ENCODE measurements at places on chromosomes 3 and 15. TPM values are rescaled to one million over a fixed set of nuclear protein-coding genes. Genes with fewer than 3 reads are reported as not detected.

DNA sequence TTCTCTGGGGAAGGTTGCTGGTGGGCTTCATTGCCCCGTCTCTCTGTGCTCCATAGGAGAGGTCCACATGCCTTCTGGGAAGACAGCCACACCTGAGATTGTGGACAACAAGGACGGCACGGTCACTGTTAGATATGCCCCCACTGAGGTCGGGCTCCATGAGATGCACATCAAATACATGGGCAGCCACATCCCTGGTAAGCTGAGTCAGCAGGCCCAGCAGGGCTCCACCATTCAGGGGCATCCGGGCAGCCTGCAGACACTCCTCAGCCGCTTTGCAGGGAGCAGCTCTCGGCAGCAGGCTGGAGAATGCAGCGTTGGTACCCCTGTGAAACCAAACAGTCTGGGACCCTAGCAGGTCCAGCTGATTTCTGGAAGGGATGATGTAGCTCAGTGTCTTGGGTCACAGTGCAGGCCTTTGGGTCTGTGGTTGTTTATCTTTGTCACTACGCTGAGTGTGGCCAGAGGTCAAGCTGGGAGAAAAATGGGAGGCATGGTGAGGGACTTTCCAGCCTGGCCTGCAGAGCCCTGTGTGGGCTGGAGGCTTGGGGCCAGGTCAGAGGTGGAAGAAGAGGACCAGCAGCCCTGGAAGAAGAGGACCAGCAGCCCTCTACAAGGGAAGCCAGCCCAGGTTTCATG, 67.2 kb downstream of the DNASE1L3 start:
- DNase-seq: no peak

DNA sequence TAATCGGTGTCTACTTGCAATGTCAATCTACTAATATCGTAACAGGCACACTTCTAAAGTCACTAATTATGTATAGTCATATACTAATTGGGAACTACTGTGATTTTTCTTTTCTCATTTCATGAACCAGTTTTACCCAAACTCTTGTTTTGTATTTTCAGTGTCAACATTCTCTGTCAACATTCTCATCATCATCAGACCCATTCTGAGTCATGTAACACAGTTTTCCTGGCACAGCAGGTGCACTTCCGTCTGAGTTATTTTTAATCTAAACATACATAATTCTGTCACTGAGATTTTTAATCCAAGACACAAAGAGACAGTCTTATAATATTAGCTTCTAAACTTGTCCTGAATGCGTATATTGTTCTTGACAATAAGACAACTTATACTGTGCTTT, 205.1 kb upstream of the EIF1B start:
- no peak for DNase-seq

GRCh38 chr3:111541911-111542483, at the start of gene CD96:
Gene CD96, plus strand, starts transcription at chr3:111542197. Its CDS starts 52 bp downstream, at chr3:111542249.
- DNase-seq: no peak

- no peak for DNase-seq
Measured at GRCh38 chr3:171407759-171408158, 52.4 kb downstream of the TNIK start.

GRCh38 chr15:92502930-92503857, 109.5 kb downstream of the ST8SIA2 start:
- DNase-seq: no peak

DNA sequence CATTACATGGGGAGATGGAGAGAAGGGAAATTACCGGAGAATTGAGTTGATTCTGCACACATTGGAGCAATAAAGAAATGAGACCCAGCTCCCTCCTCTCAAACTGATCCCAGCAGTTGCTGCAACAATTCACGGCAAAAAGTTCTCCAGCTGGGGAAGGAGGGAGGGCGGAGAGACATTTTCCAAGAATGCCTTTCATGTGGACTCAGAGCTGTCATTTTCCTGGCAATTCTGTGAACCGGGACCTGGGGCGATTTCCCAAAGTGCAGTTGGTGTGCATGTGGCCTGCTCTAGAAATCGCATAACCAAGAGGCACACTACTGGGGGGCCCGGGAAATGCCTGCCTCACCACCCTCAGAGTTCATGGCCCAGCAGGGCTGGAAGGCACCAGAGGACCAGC, 48.7 kb upstream of the IREB2 start:
- no peak for DNase-seq

- DNase-seq: peak; percentile 18
Measured at GRCh38 chr3:171563298-171563697, 103.1 kb upstream of the TNIK start.

DNA sequence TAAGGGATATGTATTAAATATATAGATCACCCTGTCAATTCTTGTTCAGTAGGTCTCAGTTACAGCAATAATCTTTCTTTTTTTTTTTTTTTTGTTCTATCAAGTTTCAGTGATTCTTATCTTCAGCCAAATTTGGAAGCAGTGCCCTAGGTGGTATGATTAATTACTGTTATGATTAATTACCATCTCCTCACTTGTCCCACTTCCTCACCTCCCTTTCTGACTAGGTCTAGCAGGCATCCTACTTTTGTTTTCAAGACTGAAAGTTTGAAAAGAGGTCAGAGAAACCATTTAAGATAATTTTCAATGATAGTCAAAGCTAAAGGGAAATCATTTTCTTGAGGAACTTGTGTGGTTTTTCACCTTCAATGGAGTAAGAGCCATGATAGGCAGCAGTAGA, 144.0 kb upstream of the CNTN4 start:
- DNase-seq: no peak

GRCh38 chr15:41904541-41905005, 10.7 kb upstream of the SPTBN5 start:
- DNase-seq: peak; percentile 61

DNA sequence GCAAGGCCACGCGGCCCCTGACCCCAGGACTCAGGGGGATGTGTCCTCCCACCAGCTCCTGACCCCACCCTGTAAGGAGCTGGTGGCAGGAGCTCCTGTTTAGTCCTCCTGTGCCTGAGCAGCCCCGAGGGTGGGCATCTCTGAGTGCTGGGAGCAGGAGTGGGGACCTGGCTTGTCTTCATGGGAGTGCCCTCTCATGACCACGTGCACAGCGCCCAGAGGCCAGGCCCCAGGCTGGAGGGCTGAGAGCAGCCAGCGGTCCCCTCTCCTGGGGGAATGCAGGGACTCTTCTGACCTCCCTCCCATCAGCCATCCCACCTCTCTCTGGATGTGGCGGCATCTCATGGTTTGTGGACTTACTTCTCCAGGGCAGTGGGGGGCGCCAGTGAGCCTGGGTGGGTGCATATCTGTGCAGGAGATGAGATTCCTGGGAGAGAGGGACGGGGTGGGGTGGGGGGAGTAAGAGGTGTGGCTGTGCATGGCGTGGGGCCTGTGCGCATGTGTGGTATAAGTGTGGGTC, 205.6 kb downstream of the TBC1D2B start:
- no peak for DNase-seq

DNA sequence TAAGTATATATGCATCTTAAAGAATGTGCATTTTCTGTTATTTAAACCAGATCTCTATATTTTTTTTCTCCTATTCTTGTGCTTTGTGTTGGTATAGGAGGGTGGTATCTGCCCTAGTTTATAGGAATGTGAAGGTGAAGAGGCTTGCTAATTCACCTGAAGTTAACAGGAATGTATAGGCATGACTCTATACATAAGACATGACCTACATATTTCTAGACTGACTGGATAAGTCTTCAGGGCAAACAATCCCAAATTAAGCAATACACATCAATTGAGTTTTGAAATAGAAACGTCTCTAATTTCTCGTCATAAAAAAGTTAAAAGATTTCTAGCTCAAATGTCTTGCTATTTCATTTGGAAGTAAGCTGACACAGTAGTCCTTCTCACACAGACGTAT, 410.0 kb downstream of the DIPK2A start:
- no peak for DNase-seq

DNA sequence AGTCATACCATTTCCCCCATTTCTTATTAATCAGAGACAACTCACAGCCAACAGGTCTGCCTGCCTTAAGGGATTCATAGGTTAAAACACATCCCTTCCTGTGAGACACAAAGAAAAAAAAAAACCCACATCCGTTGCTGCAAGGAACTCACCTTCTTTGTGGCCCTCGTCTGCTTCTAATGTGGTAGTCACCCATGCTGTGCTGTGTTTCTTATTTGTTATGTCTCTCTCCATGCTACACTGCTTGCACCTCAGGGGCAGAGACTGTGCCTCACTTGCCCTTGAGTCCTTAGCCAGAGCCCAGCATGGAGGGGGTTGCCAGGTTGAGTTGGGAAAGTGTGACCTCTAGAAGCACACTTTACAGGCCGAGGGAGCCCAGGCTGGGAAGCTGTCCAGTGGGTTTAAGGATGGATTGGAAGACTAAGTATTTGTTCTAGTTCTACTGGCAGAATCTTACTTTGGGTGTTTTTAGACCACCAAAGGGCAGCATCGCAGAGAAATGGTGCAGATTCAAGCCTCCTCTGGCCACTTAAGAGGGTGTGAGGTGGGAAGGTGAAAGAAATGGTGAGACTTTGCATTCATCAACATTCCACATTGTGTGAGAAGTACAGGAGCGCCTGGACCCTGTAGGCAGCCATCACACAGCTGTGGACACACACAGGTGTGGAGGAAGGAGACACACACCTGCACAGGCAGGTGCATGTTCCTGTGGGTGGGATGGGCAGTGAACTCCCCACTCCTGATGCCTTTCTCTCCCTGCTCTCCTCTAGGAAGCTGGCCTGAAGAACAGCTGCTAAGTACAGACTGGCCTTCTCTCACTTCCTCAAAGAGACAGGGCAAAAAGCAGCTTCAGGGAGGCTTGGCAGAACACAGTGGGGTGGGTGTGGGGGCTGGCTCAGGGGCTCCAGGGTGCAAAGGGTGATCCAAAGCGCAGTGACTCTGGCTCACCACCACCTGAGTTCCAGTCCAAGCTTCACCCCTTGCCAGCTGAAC, 48.8 kb downstream of the GLB1 start:
- no peak for DNase-seq

DNA sequence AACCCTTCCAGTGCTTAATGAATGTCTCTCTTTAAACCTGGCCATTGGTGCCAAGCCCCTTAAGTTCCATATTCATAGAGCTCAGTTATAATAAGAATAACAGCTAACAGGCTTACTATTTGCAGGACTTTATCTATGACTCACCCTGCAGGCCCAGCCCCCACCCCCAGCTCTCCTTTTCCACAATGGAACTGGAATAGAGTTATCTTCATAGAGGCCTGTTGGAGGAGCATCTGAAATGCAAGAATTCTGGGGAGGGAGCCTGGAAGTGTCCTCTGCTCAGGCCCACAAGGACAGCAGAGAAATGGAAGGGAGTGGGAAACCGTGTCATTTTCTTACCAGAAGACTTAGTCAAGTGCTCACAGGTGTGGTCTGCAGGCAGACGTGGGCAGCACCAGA, 52.8 kb downstream of the SEMA5B start:
- DNase-seq: peak; percentile 78

DNA sequence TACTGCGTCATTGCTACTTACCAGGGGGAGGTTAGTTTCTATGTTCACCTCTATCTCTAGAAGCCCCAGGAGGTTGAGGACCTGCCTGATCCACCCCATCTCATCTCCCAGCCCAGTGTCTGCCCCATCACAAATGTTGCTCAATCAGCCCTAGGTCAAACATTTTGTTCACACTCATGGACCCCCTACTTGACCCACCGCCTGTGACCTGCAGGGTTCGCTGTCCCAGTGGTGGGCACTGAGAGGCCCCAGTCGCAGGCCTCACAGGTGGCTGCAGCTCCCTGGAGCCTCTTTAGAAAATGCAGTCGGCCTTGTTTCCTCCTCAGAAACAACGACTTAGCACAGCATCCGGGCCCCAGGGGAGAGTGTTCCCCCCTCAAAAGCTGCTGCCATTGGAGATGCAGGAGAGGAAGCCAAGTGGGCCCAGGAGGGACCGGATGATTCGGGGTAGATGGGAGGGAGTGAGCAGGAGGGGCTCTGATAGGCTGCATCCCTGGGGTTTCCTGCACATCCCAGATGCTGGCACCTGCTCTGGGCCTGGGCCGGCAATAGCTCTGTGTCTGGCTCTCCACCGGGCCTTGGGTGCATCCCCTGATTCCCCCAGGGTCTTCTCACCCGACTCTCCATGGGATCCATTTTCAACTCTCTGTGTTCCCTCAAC, 18.4 kb upstream of the INSYN1 start:
- no peak for DNase-seq

- DNase-seq: no peak
Measured at GRCh38 chr3:141091426-141091825, 40.3 kb downstream of the SPSB4 start.

- no peak for DNase-seq
Measured at GRCh38 chr3:56593455-56594158, 36.6 kb downstream of the CCDC66 start.

DNA sequence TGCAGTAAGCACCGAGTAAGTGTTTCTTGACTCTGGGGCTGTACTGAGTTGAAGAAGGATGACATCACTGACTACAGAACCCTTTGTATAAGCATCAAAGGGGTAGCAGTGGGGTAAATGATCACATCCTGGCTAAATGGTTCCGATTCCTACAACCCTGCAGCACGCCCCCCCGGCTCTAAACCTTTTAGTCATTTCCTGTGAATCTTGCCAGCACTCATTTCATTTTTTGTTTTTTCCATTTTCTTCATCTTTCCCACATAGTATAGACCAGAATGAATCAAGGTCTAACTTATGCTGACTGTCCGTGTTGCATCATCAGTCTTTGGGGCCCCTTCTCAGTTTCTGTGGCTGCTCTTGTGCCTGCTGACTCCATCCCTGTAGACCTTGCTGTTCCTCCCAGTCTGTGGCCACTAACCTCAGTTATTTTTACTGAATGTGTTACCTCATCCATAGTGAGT, 383.1 kb upstream of the TPRG1 start:
- DNase-seq: no peak

DNA sequence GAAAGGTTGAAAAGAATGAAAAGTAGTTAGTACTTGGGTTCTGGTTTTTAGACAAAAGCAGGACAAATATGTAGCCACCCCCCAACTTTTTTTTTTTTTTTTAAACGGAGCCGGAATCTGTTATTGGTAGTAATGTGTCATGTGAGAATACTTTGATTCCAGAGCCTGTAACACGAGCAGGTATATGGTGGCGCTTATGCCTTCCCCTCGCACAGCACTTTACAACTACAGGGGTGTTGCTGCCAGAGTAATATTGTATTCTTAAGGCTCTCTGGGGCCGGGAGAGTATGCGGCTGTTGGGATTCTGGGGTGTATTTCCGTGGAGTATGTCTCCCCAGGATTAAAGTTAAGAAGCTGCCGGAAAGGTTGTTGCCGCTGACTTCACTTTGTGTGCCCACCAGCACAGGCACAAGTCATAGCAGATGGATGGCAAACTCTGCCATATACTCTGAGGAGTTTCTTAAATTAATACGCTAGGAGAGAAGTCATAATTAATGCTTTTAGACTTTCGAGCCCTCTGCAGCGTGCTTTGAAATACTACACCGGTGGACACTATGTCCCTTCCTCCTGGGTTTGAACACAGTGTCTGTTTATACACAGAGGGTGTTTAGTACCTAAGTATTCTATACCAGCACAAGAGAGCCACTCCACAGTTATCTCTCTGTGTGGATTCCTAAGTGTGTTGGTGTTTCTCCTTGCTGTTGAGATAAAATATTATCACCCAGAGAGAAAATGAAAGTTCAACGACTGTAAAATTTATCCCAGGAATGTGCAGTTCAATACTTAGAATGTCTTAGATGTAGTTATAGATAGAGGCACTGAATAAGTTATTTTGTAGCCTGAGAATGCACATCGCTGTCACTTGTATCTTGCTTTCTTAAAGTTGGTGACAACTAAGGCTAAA, 1.4 kb downstream of the MBNL1 start:
- DNase-seq: no peak

- peak; percentile 75 for DNase-seq
Measured at GRCh38 chr3:197002701-197003454, 26.7 kb downstream of the MELTF start.

APEH gene
- 99.0 TPM for total RNA-seq

SLC24A5 gene
- not detected for total RNA-seq

C3orf52 gene
- total RNA-seq: 2.4 TPM

RNU5B-1 gene
- 40.3 TPM for total RNA-seq

FRMD4B gene
- total RNA-seq: 16.1 TPM

FOXB1 gene
- total RNA-seq: not detected

SHC4 gene
- total RNA-seq: 3.3 TPM

ALDH1A2 gene
- total RNA-seq: 14.0 TPM

MST1 gene
- 5.4 TPM for total RNA-seq
